Activated effector memory CD4-positive, alpha-beta T cell treated with anti-CD3 and anti-CD28 coated beads, Interleukin-2, amount 50 U/mL, for 16 hours (primary cell): ENCODE measurements at places on chromosomes 5 and 9.

- DNase-seq = no peak
These were observed 47.7 kb upstream of the BOD1 start for GRCh38 chr5:173664154-173664526.

GRCh38 chr5:36407396-36407795 lies 105.7 kb upstream of the RANBP3L start:
- no peak for DNase-seq

- DNase-seq = no peak
These were observed 186.3 kb upstream of the ADCY2 start for GRCh38 chr5:7209658-7210057.

- no peak for DNase-seq
These were observed 383.6 kb downstream of the GADD45G start for GRCh38 chr9:89988458-89988857.

GRCh38 chr5:169875731-169876130 lies 104.6 kb downstream of the INSYN2B start:
- no peak for DNase-seq

DNA sequence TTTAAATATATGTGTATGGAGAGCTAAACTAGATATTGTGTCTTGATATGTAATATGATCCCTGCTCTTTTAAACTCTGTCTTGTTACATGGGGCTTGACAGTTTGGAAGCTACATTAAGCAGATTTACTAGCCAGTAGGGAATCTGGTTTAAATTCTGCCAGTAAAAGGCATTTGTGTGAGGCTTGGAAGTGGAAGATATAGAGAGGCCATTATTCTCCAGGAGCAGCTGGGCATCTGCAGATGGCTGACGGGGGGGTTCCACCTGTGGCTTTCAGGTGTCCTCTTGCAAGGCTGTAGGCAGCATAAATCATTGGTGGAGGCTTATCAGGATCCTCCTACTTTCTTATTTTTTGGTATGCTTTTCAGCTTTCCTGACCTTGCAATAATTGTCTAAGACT lies 179.1 kb upstream of the FBXL7 start:
- DNase-seq = no peak

DNA sequence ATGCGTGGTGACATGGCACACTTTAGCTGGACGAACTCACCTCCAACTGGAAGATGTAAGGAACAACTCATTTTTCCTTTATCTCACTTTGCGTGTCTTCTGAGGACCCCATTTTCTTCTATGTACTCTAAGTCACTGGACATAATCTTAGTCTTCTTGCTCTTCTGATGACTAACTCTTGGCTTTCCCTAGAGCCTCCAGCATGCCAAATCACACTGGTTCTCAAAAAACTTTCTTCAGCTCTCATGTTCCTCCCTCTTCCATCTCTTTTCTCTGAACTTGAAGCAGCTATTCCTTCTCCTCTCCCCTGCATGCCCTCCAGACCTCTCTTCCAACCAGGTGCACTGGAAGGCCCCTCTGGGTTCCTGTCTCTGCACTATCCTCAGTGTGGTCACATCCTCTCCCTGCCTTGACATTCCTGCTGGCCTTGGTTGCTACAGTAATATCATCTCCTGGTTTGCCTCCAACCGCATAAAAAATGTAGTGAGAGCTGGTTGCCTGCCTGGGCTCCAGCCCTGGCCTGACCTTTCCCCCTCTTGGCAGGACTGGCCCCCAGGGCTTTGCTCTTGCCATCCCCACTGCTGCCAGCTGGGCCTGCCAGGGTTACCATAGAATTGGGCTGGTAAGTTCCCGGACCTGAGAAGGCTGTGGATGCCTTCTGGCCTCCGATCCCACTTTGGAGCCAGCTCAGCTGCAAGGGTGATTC lies 44.8 kb upstream of the BNC2 start:
- DNase-seq = no peak

DNA sequence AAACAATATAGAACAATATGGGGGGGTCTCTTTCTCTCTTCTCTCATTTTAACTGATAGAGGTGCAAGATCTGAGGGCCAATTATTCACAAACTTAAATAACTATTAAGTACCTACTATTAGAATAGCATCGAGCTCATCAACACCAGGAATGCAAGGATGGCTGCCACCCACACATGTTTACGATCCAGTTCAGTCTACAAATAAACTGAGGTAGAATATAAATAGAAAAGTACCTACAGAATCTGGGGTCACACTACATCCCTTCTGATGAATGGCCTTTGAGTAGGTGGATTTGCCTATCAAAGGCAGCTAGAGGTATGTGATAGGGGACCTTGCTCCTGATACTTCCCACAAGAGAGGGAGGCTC lies 91.8 kb upstream of the ZNF366 start:
- DNase-seq = no peak

DNA sequence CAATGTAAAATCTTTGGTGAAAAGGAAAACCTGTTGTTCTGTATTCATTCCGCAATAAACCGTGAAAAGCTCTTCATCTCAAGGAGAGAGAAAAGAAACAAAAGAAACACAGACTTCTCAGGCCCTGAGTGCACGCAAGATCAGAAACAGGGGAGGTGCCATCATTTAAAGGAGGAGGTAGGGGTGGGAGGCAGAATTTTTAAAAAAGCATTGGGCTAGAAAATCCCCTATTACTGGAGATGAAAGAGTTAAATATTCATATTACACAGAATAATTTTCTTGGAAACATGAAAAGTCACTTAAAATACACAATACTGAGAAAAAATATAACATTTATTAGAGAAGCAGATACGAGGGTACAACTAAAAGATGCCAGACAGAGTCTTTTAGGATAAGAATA lies 56.3 kb downstream of the USP20 start:
- DNase-seq = peak; percentile 58

DNA sequence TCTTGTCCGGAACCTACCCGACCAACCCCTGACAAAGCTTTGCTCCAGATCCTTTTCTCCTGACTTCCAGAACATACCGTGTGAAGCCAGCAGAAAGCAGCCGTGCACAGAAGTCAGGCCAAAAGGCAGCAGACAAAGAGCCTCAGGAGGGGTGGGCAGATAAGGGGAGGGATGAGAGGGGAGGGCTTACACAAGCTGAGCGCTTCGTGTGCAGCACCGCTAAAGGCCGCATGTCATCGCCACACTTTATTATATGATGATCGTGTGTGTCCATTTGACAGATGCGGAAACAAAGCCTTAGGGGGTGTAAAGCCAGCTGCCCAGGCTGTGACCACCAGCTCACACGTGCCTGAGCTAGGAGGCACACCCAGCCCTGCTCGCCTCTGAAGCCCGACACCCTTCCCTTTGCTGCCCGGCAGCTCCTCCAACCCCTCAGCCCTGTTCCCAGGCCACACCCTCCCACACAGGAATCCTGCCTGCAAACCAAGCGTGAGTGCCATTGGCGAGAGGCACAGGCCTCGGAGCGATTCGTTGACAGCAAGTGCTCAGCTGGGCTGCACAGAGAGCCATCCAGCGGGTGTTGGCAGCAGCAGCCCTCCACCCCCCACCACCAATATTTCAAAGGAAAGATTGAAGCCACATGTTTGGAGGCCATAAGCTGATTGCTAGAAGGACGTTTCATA lies 170.5 kb upstream of the SMIM23 start:
- no peak for DNase-seq

GRCh38 chr9:91195372-91196012 lies 166.2 kb downstream of the AUH start:
- DNase-seq = no peak

DNA sequence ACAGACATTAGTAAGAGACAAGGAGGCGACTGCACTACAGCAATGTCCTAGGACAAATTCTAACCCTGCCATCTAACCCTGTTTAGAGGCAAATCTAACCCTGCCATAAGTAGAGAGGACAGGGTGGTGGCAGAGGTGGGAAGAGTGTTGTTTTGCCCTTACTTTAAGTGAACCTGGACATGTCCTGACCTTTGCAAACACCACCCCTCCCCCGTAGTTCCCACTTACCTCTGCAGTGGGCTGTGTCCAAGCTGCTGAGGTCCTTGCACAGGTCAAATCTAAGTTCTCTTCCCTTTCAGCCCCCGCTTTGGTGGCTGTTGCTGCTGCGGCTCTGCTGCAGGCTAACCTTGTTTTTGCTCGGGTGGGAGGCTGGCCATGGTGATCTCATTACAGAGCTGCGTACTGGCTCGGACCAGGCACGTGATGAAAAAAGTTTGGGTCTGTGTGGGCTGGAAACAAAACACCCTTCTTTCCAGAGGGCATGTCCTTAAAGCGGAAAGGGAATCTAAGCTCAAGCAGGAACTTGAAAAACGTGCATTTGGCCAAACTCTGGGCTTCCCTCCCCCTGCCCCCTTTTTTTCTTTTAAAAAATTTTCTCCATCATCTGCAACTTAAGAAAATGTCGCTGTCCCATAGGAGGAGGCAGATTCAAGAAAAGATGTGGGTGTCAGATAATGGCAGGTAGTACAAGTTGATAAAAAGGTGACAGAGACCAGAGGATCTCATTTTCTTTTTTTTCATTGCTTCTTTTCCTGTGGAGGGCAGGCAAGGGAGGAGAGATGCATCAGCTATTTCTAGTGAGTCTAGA lies at the start of gene FAXDC2:
Gene FAXDC2 (minus strand): TSS at position 349 of the 808 bp plus-strand sequence. CDS start 12,425 bp downstream, outside the sequence.
- peak; percentile 25 for DNase-seq

DNA sequence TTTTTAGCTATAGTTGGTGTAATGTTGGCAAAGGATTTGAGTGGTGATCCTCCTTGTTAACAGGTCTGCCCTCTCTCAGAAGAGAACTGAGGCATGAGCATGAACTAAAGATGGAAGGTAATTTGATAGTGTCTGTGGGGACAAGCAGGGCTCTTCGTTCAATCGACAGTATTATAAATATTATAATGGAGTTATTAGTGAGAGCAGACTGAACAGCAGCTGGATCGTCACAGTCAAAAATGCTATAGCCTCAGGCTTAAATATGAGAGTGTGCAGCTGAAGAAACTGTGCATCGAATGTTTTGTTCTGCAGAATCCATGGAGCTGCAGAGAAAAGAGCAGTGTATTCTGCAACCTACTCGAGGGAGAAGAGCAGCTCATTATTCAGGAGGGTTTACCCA lies 757.3 kb downstream of the DNAH5 start:
- DNase-seq = no peak

DNA sequence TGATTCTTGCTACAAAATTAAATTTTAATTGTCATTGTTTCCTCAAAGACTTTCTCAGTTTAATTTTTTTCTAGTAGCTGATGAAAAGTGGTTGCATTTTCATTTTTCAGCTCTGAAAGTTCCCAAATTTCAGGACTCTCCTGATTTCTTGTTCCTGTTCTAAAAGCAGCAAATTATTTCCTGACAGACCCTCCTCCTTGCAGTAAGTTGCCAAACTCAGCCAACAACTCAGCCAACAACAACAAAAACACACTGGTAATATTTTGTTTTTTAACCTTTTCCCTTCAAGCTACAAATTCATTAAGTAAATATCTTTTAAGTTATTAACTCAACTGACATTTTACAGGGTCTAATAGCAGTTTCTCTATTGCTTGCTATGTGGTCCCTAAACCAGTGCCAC lies 487.8 kb upstream of the NUDT12 start:
- no peak for DNase-seq

DNA sequence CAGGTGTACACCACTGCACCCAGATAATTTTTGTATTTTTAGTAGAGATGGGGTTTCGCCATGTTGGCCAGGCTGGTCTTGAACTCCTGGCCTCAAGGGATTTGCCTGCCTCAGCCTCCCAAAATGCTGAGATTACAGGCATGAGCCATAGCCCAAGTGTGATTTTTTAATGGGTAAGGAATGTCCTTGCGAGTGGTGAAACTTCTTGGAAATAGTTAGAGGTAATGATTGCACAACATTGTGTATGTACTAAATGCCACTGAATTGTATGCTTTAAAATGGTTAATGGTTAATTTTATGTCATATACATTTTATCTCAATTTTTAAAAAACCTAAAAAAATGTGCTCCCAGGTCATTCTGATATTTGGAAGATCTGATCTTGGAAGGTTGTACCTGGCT lies 59.9 kb upstream of the IL6ST start:
- no peak for DNase-seq

GRCh38 chr5:119537704-119538103 lies 85.4 kb downstream of the HSD17B4 start:
- DNase-seq = no peak

GRCh38 chr5:158058208-158059120 lies 199.5 kb upstream of the CLINT1 start:
- DNase-seq = no peak

- no peak for DNase-seq
These were observed 55.4 kb upstream of the PPP3R2 start for GRCh38 chr9:101650142-101650541.

GRCh38 chr9:22206833-22207232 lies 197.7 kb upstream of the CDKN2B start:
- DNase-seq = no peak

DNA sequence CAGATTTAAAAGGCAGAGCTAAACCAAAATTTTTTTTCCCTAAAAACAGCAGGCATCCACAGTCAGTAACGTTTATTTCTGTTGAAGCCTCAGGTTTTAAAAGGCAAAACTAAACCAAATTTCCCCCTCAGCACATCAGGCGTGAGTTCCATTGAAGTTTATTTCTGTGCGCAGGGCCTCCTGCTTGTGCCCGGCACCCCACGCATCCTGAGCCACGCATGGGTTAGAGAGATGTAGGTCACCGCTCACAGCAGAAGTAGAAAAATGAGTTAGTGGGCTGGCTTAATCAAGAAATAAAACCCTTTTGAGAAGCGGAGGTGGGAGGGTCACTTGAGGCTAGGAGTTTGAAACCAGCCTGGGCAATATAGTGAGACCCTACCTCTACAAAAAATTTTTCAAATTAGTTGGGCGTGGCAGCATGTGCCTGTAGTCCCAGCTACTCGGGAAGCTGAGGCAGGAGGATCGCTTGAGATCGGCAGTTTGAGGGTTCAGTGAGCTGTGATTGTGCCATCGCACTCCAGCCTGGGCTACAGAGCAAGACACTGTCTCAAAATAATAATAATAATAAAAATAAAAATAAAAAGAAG lies 75.6 kb upstream of the SPIN1 start:
- DNase-seq = no peak

- no peak for DNase-seq
These were observed 263.5 kb upstream of the ANKRD55 start for GRCh38 chr5:56496581-56497063.

GRCh38 chr9:75941066-75941465 lies 50.6 kb downstream of the PCSK5 start:
- no peak for DNase-seq

DNA sequence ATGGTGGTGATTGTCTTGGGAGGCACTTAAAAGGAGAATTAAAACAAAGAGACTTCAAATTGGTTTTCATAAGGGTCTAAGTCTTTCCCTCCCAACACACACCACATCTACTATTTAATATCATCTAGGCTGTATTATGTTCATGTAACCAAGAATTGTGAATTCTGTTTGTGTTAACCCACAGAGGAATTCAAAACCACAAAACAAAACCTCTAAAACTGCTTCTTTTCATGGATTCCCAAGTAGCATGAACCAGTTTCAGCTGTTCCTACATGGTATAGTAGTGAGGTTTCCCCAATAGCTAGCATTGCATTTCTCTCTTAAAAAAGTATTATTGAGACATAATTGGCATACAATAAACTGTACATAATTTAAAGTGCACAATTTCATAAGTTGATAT lies 283.8 kb downstream of the CD180 start:
- DNase-seq = no peak

DNA sequence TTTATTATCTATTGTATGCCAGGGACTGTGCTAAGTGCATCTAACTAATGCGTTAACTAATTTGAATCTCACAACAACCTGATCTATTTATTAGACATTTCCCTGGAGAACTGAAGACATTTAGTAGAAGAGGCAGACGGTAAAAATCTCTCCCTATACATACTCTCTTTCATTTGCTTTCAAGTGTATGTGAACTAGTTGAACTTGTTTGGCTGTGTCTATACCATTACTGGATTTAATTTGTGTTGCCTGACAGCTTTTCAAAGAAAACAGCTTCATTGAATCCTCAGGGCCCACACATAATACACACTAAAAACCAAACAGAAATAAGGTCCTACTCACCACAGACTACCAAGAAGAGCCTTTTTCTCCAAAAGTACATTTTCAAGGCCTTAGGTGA lies 133.6 kb upstream of the NR3C1 start:
- no peak for DNase-seq
